RPMI7951 (cell line): ENCODE measurements at places on chromosomes 3 and 15. TPM values are rescaled to one million over a fixed set of nuclear protein-coding genes. Genes with fewer than 3 reads are reported as not detected.

- peak; percentile 23 for DNase-seq
Measured at GRCh38 chr15:36954486-36954885, 145.9 kb downstream of the MEIS2 start.

GRCh38 chr3:171851660-171852058 lies 8.5 kb downstream of the TMEM212 start:
- peak; percentile 73 for DNase-seq

Gene CCDC33
- 1.1 and 2.1 TPM in 2 replicates for total RNA-seq

Gene ITIH1
- total RNA-seq = not detected in 2 replicates

Gene FRMD5
- 9.3 and 10.2 TPM in 2 replicates for total RNA-seq
